ENCODE measurements at places on chromosomes 6 and 20.

- DNase-seq: no peak
Observed at GRCh38 chr6:144219056-144219685, 66.0 kb upstream of the UTRN start.

- no peak for DNase-seq
Observed at GRCh38 chr20:17570347-17571152, 675 bp downstream of the DSTN start.

DNA sequence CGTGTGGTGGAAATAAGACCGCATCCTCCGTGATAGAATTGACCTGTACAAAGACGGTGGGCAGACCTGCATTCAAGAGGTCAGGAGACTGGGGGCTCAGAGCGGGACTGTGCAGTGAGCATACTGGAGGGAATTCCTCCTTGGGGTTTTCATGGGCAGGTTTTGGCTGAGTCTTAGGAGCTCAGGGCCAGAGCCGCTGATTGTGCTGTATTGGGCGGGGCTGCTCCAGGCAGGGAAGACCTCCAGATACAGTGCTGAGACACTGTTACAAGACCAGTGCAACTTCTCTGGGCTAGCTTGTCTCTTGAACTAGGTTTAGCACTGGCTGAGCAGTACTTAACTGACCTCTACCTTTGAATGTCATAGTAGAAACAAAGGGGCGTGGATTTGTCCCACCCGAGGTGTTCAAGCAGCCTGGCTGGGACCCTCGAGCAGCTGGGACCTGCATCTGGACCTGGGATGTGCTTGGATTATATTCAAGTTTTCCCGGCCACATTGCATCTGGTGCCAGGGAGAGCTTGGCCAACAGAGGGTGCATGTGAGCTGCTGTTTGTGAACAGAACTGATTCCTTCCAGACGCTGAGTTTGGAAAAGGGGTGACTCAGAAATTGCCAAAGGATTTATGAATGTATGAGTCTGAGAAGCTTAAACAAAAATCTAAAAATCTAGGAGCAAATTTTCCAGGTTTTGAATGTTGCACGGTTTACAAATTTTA is 33.4 kb upstream of the SLC22A1 start:
- no peak for DNase-seq

DNA sequence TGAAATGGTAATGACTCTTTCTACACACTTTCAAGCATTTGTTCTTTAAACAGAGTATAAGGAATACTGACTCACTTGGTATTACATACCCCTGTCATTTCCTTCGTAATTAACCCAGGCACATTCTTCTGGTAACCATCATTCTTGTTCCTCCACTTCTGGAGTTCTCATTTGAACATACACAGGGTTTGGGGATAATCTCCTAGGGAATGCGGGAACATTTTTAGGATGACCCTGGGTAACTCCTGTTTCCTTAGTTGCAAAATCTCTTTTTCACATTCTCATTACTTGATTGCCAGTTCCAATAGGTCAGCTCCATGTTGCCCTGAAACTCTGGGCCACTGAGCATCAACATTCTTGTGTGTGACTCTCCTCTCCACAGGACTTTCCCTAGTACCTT is 51.5 kb upstream of the E2F3 start:
- DNase-seq: no peak

DNA sequence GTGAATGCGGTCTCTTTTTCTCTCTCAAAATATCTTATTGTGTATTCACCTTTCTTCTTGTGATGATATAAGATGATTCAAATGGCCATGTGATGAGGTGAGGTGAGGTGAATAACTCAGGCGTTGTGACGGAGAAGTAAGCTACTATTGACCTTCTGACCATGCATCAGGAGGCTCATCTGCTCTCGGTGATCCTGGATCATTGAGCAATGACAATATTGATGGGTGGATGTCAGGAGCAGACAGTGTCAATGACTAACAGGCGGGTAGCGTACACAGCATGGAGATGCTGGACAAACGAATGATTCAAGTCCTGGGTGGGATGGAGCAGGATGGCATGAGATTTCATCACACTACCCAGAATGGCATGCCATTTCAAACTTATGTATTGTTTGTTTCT is 119.6 kb downstream of the PXDC1 start:
- DNase-seq: no peak

DNA sequence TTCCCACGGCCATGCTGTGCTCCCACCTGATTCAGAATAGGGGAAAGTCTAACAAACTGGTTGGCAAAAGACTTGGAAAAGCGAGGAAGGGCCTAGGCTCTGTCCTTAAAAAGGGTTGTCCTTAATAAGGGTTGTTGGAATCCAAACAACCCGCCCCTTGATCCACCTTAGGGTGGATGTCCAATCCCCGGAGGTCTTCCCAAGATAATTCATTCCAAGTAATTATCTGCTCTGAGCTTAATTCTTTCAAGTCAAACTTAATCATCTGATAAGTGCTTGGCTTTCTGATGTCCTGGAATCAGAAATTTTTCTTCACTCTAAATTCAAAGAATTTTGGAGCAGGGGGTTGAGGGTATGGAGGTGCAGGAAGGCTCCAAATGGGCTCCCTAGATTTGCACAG is at the start of gene KHDC1L:
TSS of gene KHDC1L (minus strand) at position 101 of the 400 bp plus-strand sequence. CDS start at position 13, 88 bp downstream.
- no peak for DNase-seq

DNA sequence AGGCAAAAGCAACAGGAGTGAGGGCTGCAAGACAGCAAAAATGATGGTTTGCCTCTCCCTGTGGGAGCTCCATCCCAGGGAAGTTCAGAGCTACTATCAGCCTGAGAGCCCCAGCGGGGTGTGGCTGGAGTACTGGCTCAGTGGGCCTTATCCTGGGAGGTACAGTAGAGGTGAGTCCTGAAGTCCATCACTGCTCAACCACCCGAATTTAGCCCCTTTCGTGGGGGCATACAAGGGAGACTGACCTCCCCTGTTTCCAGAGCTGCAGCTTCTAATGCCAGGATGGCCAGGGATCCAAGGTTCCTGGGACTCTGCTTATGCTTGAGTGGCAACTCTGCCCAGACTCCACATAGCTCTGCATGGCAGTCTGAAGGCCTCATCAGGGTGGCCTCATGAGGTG is 617.8 kb downstream of the MMUT start:
- no peak for DNase-seq

GRCh38 chr6:134853111-134854055 is 96.5 kb downstream of the ALDH8A1 start:
- no peak for DNase-seq

- DNase-seq: no peak
Observed at GRCh38 chr6:39086711-39087110, 28.3 kb downstream of the SAYSD1 start.

GRCh38 chr6:132310921-132311320 is 90.4 kb downstream of the MOXD1 start:
- no peak for DNase-seq

DNA sequence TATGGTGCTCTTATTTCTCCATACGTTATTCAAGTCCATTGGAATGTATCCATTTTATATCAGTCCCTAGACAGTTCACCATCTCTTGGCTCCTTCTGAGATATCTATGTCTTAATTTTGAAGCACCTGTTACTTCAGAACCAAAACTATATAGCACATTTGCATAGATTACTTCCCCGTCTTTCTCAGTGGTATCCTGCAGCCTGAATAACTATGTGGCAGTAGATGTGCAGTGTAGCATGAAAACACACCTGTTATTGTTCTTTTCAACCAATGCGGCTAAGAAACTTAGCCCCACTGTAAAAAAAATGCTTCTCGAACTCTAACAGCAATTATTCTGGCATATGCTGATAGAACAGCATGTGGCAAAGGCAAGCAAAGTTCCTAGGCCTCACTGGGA is 1184.4 kb upstream of the ADGRB3 start:
- no peak for DNase-seq

DNA sequence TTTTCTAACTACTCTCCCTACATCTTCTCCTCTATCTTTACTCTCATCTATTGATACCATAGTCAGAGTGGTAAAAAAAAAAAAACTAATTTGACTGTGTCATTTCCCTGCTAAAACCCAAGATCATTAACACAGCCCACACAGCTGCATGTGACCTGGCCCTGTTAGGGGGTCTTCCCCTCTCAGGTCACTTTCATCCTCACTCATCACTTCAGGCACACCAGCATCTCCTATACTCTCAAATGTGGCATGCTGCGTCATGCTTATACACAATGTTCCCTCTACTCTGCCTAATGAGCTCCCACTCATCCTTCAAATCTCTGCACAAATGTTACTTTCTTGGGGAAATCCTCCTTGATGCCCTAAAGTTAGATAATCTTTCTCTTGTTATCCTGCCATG is 86.8 kb downstream of the CDK19 start:
- DNase-seq: no peak

DNA sequence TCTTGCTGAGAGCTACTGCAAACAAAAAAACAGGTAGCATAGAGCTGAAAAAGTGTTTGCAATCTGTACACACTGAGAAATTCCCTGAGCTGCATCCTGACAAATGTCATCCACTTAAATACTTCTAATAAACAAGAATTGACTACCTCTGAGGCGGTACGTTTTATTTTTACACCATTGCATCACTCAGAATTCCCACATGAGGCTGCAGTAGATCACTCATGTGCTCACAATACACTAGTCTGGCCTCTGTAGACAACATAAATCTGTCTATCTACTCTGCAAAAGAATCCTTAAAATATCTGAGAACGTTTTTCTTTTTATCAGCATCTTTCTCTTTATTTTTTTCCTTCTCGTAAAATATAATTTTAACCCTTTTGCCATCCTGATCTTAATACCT is 661.4 kb downstream of the EPHA7 start:
- no peak for DNase-seq

DNA sequence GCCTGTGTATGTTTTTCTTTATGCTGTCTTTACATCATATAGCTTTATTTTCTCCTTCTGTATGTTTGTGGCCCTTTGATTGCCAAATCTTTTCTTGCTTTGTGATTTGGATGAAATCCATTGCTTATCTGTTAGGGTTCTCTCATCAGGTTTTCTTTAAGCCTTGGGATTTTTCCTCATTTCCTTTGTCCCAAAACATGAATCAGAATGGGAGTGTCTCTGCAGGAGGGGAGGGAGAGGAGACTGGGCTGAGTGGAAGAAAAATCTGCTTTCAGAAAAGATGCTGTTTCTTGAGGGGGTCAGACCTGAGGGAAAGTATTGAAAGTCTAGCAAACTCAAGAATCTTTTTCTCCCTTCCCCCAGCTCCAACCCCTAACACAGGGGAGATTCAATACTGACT is 758.0 kb upstream of the MMS22L start:
- no peak for DNase-seq

DNA sequence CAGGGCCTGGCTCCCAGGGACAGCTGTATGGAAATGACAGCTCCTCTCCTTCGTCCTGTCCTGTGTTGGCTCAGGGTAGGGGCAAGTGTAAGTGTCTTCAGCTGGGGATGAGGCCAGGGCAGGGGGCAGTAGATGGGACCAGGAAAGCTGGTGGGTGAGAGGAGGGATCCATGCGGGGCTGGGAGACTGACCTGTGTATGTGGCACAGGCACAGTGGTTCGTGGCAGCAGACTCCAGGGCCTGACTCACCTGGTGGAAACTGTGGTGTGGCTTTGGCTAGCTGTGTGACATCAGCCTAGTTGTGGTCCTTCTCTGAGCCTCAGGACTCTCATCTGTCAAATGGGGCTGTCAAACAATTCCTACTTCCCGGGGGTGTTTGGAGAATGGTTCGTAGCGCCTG is 13.7 kb upstream of the SCRT2 start:
- DNase-seq: no peak

GRCh38 chr20:43389211-43389610 is 68.5 kb upstream of the SRSF6 start:
- no peak for DNase-seq

- no peak for DNase-seq
Observed at GRCh38 chr6:162962093-162962492, 234.3 kb downstream of the PACRG start.

- peak; percentile 51 for DNase-seq
Observed at GRCh38 chr6:5851261-5851757, 155.4 kb downstream of the NRN1 start.

DNA sequence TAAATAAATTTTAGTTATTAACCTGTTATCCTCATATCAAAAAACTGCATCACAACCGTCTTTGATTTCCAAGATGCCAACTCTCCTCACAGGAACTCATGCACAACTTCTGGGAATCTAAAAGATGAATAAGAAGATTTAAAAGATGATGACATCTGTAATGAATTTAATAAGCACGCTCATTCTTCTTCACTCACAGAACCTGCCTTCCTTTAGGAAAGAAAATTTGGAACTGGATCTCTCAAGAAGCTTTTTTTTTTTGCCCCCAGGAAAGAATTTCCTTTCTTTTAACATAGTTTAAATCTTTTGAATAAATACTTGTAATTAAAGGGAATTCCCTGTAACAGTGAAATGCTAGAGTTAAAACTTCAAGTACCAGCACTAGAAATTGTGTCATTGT is 161.5 kb downstream of the HIVEP2 start:
- DNase-seq: no peak

- DNase-seq: no peak
Observed at GRCh38 chr6:89562093-89562973, 76.2 kb downstream of the LYRM2 start.

DNA sequence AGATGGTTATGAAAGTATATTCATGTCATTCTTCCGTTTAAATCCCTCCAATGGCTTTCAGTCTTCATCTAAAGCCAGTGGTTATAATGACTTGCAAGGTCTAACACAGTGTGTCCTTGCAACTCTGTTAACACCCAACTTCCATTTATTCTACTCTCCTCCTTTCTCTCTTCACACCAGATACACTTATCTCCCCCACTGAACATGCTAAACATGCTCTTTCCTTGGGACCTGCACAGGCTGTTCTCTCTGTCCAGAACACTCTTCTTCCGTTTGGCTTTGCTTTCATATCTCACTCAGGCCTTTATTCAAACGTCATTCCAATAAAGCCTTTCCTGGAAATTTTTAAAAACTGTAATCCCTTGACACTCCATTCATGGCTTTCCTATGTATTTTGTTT is 91.5 kb downstream of the EPHA7 start:
- DNase-seq: no peak

DNA sequence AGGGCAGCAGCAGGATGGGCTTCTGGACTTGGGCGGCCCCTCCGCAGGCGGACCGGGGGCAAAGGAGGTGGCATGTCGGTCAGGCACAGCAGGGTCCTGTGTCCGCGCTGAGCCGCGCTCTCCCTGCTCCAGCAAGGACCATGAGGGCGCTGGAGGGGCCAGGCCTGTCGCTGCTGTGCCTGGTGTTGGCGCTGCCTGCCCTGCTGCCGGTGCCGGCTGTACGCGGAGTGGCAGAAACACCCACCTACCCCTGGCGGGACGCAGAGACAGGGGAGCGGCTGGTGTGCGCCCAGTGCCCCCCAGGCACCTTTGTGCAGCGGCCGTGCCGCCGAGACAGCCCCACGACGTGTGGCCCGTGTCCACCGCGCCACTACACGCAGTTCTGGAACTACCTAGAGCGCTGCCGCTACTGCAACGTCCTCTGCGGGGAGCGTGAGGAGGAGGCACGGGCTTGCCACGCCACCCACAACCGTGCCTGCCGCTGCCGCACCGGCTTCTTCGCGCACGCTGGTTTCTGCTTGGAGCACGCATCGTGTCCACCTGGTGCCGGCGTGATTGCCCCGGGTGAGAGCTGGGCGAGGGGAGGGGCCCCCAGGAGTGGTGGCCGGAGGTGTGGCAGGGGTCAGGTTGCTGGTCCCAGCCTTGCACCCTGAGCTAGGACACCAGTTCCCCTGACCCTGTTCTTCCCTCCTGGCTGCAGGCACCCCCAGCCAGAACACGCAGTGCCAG is at the start of gene TNFRSF6B:
TSS of gene TNFRSF6B (plus strand) at position 25 of the 729 bp plus-strand sequence. CDS start at position 141, 116 bp downstream.
- DNase-seq: no peak

Measured in stimulated activated CD8-positive, alpha-beta memory T cell treated with anti-CD3 and anti-CD28 coated beads, Interleukin-2, amount 100 ng/mL, for 1 hour (primary cell).